ENCODE measurements at places on chromosomes 4 and X.

DNA sequence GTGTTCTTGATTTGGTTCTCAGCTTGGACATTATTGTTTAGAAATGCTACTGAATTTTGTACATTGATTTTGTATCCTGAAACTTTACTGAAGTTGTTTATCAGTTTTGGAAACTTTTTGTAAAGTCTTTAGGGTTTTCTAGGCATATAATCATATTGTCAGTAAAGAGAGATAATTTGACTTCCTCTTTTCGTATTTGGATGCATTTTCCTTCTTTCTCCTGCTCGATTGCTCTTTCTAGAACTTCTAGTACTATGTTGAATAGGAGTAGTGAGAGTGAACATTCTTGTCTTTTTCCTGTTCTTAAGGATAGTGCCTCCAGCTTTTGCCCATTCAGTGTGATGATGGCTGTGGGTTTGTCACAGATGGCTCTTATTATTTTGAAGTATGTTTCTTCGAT is 24.1 kb downstream of the TMPRSS11A start:
- DNase-seq = no peak

- no peak for DNase-seq
Measured at GRCh38 chr4:114658179-114658578, 59.6 kb downstream of the UGT8 start.

GRCh38 chr4:88226143-88226542 is 58.2 kb downstream of the PPM1K start:
- DNase-seq = no peak

GRCh38 chr4:122167369-122167768 is 15.2 kb downstream of the BLTP1 start:
- DNase-seq = no peak

GRCh38 chrX:39661116-39661907 is 436.4 kb downstream of the BCOR start:
- no peak for DNase-seq

DNA sequence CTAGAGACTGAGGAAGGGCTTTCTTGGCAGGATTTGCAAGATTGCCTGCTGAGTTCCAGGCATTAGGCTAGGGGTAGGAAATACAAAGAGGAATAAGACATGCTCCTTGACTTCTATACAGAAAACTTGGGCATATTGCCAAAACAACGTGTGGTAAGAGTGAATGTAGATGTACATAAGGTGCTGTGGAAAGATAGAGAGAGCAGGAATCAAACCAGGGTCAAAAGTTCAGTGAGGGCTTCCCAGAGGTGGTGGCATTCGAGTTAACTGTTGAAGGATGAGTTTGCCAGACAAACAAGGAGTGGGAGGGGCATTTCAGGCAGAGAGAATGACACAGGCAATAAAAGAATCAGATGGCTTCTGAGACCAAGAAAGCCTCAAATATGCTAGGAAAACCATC is 187.9 kb downstream of the KDR start:
- DNase-seq = no peak

DNA sequence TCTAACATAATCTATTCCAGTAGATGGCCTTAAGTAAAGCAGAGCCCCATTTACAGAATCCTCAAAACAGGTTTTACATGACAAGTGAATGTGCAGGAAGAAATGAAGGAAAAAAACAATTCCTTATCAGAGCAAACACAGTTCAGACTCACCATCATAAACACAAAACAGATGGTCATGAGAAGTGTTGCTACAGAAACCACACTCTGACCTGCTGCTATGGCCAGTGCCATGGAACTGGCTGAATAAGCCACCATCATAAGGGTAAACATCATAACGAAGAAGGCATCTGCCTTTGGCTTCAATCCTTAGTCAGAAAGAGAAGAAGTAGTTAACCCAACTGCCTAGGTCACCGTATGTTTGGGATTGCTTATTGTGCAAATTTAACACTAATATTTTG is 61.1 kb downstream of the ABCG2 start:
- DNase-seq = no peak

GRCh38 chrX:154516656-154517100 is 646 bp upstream of the FAM3A start:
- DNase-seq = no peak

DNA sequence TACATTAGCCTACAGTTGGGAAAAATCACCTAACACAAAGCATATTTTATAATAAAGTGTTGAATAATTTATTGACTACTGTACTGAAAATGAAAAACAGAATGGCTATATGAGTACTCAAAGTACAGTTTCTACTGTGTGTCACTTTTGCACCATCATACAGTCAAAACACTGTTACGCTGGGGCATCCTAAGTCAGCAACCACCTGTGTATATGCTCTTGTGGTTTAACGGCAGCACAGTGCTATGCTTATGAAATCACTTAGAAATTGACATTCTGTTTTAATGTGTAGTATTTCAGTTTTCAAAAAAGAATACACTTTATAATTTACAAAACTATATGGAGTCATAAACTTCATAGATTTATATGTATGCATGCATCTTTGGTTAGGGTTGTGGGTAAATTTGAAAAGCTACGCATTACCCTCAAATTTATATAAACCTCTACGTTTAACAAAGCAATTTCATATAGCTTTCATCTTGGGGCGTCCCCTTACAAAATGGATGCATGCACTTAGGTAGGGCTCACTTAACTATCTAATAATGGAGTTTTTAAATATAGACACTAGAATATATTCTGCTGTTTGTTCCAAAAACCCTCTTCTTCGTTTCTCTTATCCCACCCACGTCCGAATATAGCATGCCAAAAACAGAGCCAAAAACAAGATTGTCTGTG is 690 bp upstream of the NEIL3 start:
- DNase-seq = no peak

DNA sequence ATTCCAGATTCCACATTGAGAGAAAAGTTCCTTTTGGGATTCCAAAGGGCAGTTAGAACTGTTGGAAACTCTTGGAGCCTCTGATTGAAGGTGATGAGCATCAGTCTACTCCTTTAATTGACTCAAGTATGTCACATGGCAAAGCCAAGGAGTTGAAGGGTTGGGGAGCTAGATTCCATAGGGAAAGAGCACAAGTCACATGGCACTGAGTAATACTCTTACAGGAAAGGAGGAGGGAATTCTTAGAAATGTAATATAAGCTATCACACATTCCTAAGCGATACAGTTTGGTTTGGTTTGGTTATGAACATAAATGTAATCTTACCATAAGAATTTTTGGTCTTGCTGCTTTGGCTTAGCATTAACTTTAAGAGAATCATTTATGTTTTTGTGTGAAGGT is 15.7 kb downstream of the SPCS3 start:
- no peak for DNase-seq

- DNase-seq = no peak
Measured at GRCh38 chrX:4881277-4881676, 1167.8 kb upstream of the PRKX start.

GRCh38 chr4:31190671-31191070 is 470.5 kb downstream of the PCDH7 start:
- no peak for DNase-seq
